SW480 (cell line): ENCODE measurements at places on chromosomes 1 and 21.

GRCh38 chr21:29557200-29557599 is 258.5 kb downstream of the BACH1 start:
- no peak for DNase-seq

DNA sequence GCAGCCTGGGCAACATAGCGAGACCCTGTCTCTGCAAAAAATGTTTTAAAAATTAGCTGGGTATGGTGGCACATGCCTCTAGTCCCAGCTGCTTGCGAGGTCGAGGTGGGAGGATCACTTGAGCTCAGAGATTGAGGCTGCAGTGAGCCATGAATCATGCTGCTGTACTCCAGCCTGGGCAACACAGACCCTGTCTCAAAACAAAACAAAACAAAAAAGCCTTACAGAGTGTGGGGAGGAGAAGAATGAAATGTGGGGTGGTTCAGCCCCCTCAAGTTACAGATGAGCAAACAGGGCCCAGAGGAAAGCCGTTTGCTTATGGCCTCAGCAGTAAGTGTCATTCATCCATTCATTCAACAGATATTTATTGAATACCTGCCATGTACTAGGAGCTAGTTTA is 40.7 kb downstream of the RPS6KA1 start:
- no peak for DNase-seq

- DNase-seq = no peak
These were observed 148.7 kb downstream of the EDEM3 start for GRCh38 chr1:184605941-184606340.

GRCh38 chr1:184693011-184693410 is 61.6 kb downstream of the EDEM3 start:
- DNase-seq = no peak

- DNase-seq = no peak
These were observed 33.7 kb upstream of the CD2 start for GRCh38 chr1:116720364-116721038.

DNA sequence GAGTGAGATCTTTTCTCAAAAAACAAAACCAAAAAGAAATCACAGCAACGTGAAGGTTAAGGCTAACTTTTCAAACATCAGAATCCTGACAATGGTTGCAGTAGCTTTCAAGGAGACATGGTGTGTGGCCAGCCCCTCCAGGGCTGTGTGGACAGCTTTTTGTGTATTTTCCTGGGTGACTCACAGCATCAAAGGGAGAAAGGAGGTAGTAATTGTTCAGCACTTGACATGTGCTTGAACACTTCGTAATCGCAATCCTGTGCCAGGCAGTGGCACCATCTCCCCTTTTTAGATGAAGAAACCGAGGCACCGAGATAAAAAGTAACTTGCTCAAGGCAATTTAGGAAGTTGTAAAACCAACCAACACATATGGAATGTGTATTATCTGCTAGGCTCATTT is 10.3 kb downstream of the NBL1 start:
- DNase-seq = peak; percentile 61

DNA sequence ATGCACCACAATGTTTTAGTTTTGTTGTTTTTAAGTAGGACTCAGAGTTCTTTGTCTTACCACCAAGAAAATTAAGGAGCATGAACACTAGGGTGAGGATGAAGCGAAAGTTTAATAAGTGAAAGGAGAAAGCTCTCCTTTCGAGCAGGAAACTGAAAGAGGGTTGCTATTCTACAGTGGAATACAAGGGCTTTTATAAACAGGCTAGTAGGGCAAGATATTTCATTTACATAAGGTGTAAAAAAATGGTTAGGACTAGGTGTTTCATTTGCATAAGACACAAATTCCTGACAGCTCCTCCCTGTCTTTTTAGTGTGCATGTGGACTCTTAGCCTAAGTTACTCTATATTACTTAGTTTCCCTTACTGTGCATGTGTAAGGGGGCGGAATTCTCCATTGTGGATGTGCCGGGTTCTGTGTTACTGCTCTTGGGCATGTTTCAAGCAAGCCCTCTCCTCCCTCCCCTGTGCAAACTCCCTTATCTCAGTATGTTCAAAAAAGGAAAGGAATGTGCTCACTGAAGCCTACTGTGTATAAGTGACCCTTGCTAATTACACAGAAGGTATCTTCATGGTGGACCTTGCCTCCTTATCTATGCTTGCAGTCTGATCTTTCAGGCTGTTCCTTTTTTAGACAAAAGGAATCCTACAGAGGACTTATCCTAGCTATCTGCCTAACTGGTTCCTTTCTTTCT is 7.3 kb downstream of the TSHB start:
- no peak for DNase-seq

GRCh38 chr21:35394634-35395369 is 345.7 kb upstream of the RUNX1 start:
- peak; percentile 88 for DNase-seq
